ENCODE measurements at places on chromosomes 3 and 15.

- no peak for DNase-seq
Measured at GRCh38 chr3:34159613-34160420, 361.4 kb downstream of the PDCD6IP start.

GRCh38 chr15:75455424-75455981, 4.0 kb upstream of the SIN3A start:
- peak; percentile 88 for DNase-seq

GRCh38 chr3:107919239-107919638, 171.6 kb downstream of the CD47 start:
- DNase-seq: no peak

DNA sequence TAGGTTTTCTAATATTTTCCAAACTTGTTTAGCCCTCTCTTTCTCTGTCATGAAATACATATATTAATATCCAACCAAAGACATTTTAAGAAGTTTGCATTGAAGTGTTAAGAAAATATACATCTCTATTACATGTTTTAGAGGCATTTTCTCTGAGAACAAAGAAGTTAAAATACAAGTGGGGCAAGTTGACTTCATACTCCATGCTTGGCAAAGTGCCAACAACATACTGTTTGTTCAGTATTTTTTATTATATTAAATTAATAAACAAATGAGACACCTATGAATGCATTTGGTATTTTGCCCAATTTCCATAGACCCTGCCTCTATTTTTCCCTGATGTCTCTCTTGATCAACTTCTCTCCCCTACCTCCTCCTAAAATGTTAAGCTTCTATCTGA, 232.8 kb upstream of the MRPL3 start:
- no peak for DNase-seq

DNA sequence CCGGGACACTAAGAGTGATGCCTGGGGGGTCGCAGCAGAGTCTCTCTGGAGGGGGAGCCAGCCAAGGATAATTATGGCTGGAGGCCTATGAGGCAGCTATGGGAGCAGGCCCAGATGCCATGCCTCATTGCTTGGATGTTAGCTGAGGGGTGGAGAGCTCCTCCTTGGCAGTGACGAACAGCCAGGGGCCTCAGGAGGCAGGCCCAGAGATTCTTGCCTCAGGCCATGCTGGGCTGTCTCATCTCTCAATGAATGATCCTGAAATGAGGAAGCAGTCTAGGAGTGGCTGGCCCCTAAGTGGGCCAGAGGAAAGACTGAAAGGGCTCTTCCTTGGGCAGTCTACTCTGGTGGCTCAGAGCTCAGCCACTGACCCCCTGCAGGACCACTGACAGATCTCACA, 21.3 kb downstream of the KIF9 start:
- DNase-seq: no peak

- DNase-seq: no peak
Measured at GRCh38 chr3:16911916-16912315, 27.2 kb downstream of the PLCL2 start.

DNA sequence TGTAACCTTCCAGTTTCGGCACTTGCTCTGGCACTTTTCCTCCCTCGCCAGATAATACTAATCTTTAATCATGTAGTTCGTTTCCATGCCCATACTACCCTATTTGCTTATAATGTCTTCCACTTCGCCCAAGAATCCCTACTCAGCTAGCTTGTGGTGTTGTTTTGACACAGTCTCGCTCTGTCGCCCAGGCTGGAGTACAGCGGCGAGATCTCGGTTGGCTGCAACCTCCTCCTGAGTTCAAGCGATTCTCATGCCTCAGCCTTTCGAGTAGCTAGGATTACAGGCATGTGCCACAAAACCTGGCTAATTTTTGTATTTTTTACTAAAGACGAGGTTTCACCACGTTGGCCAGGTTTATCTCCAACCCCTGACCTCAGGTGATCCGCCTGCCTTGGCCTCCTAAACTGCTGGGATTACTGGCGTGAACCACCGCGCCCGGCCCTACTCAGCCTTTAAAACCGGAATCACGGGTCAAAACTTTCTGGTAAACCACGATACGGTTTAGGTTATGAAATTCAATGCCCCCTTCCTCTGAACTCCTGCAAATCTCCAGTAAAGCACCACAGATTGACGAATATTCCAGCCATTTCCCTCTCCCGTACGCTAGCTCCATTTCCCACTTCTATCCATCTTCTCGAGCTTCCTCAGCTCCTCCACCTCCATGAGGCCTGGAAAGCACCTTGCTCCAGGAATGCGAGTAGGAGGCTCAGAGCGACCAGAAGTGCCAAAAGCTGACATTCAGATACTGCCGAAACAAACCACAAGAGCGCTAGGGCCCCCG, 878 bp upstream of the RAD51 start:
- DNase-seq: no peak
